ENCODE measurements at places on chromosomes 1 and 21.

GRCh38 chr1:149936170-149936991 lies at the start of gene MTMR11:
Gene MTMR11, minus strand, starts transcription at chr1:149936879. Its CDS starts 232 bp downstream, at chr1:149936647.
- DNase-seq, result no peak

DNA sequence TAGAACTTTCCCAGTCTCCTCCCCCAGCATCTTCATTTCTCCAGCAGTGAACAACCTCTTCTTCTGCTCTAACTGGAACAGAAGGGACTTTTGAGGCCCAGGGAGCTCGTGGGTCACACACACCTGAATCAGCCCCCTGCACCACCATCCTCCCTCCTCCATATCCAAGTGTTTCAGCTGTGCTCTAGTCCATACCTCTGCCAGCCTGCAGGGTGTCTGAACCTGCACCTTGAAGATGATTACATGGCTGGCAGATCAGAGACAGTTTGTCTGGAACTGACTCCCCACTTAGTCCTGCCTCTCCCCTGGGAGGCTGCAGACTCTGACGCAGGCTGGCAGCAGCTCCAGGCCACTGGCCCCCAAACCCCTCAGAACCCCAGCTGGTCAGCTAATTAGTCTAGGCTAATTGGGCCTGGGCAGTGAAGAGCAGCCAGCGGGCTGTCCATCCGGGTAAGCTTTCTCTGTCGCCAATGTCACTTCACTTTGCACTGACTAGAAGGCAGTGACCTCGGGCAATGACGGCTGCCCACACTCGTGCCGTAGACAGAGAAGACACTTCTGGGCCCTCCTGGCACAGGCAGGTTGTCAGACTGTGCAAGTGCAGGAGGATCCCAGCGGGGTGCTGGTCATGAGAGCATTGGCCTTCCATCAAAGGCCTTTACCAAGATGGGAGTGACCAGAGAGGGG lies 12.2 kb downstream of the CAMK1G start:
- no peak for DNase-seq

- no peak for DNase-seq
Observed at GRCh38 chr1:206982216-206982615, 12.0 kb upstream of the FCAMR start.

GRCh38 chr1:150072959-150073358 lies 5.4 kb downstream of the VPS45 start:
- DNase-seq, result no peak

DNA sequence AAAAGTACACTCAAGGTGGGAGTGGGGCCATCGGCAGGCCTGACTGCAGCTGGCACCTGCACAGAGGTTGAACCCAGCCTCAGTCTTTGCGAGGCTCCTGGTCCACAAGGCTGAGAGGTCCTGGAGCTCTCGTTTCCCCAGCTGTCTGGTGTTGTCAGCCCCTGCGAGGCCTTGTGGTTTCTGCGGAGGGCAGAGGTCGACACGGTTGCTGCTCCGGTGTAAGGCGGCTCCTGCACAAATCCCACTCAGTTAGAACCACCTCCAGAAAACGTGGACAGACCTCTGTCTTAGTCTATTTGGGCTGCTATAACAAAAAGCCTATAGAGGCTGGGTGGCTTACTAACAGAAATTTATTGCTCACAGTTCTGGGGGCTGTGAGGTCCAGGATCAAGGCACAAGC lies 5.8 kb downstream of the KIAA1614 start:
- DNase-seq, result no peak

DNA sequence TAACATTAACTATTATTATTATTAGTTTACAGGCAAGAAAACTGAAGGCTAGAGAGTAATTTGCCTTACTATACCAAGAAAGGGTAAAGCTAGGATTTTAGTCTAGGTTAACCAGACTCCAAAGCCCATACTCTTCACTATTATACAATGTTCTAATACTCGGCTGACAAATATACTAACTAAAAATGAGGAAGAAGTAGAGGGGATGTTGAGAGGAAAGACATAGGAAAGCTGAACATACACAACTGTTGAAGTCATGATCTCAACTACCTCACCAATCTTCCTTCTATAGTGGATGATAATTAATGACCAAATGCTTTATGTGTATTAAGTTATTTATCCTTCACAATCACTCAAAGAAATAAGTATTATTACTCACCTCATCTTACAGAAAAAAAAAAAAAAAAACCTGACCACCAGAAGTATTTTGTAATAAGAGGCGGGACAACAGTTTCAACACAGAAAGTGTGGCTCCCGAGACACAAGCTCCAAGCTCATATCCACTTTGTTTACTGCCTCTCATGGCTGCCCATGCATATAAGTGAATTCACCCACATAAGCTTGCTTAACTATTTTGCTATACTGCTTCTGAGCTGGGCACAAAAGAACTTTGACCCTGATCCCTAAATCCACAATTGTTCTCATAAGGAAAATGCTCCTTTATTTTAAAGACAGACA lies 78.0 kb downstream of the USP1 start:
- DNase-seq, result no peak

DNA sequence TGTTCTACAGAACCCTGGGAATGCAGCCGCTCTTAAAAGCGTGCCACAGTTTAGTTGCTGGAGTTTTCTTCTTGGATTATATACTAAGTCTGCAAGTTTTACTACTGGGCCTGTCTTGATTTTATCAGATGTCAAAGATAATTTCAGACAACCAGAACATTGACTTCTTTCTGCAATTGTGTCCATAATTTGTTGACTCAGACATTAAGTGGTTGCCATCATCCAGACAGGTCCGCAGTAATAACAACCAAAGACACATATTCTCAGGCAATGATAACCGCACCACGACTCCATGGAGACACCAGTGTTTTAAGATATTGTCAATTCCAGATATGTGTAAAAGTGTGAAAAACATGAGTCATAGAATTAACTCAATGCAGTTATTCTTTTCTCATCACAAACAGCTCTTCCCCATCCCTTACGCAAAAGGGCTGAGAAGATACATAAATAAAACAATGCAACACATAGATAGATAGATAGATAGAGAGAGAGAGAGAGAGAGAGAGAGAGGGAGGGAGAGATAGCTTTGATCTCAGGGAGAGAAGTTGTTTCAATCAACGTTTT lies 90.4 kb upstream of the FMN2 start:
- no peak for DNase-seq

DNA sequence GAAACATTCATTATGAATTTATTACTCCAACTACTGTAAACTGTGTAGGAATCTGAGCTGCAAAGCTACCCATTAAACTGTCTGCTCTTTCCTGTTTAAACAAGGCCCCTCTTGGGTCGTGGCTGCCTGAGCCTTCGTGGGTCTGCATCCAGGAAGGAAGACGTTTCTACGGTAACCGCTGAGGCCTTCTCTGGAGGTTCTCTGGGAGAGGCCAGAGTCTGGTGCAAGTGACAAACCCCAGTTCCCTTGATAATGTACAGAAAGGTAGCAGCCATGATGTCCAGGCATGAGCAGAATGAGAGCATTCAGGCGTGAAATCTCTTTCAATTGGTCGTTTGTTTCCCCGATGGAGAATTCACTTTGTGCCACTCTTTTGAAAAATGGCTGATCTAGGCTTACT lies 350.2 kb downstream of the PLPP3 start:
- no peak for DNase-seq

DNA sequence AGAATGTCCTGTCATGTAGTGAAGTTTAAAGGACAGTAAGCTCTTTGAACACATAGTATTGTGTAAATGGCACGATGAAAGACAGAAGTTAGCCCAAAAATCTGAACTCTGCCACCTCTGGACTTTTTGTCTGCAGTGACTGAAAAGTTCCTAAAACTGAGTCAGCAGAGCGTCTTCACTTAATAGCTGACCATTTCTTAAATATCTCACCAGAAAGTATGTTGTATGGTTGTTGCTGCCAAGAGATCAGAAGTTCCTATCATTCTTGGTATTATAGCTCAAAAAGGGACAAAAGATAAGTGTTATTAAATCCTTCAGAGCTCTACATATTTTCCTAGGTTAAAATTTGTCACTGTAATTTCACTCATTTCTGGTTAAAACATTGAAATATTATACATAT lies 1003.0 kb downstream of the TTLL7 start:
- no peak for DNase-seq

- DNase-seq, result no peak
Observed at GRCh38 chr21:28272272-28272992, 720.2 kb downstream of the LTN1 start.

- DNase-seq, result no peak
Observed at GRCh38 chr1:12339811-12340543, 110.1 kb downstream of the VPS13D start.

DNA sequence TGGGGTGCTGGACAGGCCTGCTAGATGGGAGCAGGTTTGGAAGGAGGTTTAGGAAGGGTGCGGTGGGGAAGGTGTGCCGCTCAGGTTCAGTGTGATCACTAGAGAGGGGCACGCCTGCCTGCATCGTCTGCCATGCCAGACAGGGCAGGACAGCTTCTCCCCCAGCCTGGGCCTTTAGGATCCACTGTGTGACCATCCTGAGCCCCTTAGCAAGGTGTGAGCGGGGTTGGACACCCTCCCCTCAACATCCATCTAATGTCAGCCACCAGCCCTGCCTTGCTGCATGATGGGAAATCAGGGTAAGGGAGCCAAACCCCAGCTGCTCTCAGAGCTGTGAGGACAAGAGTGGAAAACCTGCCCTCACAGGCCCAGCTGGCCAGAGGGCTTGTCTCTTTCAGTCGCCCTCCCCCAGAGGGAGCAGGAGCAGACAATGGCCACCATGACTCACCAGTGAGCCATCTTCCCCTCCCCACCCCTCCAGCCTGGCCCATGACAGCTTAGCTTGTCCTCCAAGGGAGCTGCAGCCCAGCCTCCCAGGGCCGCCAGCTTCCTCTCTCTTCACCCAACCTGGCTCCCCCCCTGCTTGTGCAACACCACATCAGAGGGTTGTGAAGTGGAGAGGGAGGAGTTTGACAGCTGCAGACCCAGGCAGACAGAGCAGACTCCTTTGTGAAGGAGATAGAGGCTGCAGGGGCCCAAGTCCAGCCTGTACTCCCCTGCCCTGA lies 37.0 kb downstream of the NUAK2 start:
- DNase-seq, result peak; percentile 86

GRCh38 chr1:93566227-93566626 lies 115.4 kb downstream of the BCAR3 start:
- no peak for DNase-seq

- no peak for DNase-seq
Observed at GRCh38 chr1:171152549-171152948, 32.6 kb upstream of the FMO2 start.

GRCh38 chr1:43225168-43225567 lies 44.6 kb upstream of the TMEM125 start:
- DNase-seq, result no peak

GRCh38 chr1:66570196-66570595 lies 36.2 kb downstream of the SGIP1 start:
- no peak for DNase-seq

GRCh38 chr1:95547005-95547404 lies 313.0 kb downstream of the RWDD3 start:
- DNase-seq, result no peak

GRCh38 chr1:225409051-225409450 lies 18.8 kb downstream of the LBR start:
- no peak for DNase-seq

- DNase-seq, result no peak
Observed at GRCh38 chr1:25517476-25518394, 25.7 kb upstream of the LDLRAP1 start.

DNA sequence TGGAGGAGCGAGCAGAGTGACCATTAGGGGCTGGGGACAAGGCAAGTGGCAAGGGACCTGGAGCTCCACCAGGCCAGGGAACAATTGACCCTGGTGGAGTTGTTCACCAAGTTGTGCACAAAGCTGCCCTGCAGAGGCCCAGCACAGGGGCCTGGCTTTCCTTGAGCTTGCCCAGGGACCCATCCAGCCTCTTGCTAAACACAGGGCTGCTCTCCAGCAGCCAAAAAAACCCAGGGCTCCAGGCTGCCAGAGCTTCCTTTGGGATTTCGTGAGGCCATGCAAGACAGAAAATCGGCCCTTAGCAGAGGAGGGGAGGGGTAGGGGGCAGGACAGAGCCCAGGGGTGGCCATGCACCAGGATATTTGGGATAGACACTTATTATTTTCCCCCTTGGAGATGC lies 32.6 kb downstream of the LRP8 start:
- no peak for DNase-seq

DNA sequence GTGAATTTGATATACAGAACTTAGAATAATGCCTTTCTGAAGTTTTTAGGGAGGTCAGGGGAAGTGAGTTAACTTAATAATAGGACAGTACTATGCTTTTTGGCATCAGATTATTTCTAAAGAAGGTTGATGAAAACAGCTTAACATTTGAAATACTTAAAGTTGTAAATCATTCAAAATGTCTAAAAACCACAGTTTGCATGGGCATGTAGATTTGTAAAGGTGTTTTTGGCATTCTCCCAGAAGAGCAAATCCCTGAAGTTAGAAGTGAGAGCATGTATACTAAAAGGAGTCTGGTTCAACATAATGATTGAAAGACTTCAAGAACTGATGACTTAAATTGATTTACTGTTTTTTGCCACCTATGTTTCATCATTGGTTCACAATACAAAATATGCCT lies 6.7 kb downstream of the DR1 start:
- DNase-seq, result no peak

GRCh38 chr1:10764296-10764798 lies 32.1 kb downstream of the CASZ1 start:
- DNase-seq, result no peak
